Osteoblast (primary cell): ENCODE measurements at places on chromosomes 13 and 19. TPM values are rescaled to one million over a fixed set of nuclear protein-coding genes. Genes with fewer than 3 reads are reported as not detected.

Gene ZNF726
- 1.8 and 2.1 TPM in 2 replicates for total RNA-seq

Gene MISP3
- total RNA-seq, result 0.59 and 1.1 TPM in 2 replicates

Gene NANOS2
- not detected in 2 replicates for total RNA-seq

Gene NCAN
- under 0.01 TPM in 1 of 2 replicates, not detected in the other for total RNA-seq

Gene VPS36
- total RNA-seq, result 35.8 and 40.7 TPM in 2 replicates

Gene GJA3
- under 0.01 TPM in 2 replicates for total RNA-seq

- peak; percentile 97 for DNase-seq
- H3K4me3 ChIP-seq, result peak overlapping the region; percentile 73
- H3K4me1 ChIP-seq, result peaks cover 11% of the 10 kb centered on the region
- H3K27ac ChIP-seq, result peak overlapping the region; percentile 81
- H3K27me3 ChIP-seq, result no peaks in the 10 kb centered on the region
- peaks cover 75% of the 10 kb centered on the region for H3K36me3 ChIP-seq
These were observed 545 bp downstream of the RAD23A start for GRCh38 chr19:12946092-12946721.

- H3K36me3 ChIP-seq, result no peaks in the 10 kb centered on the region
- no peak overlapping the region for H3K4me3 ChIP-seq
- H3K27me3 ChIP-seq, result no peaks in the 10 kb centered on the region
- H3K4me1 ChIP-seq, result no peaks in the 10 kb centered on the region
These were observed 31.5 kb upstream of the PABPC3 start for GRCh38 chr13:25064396-25064795.

GRCh38 chr13:111158136-111158805 is 43.2 kb downstream of the ARHGEF7 start:
- H3K36me3 ChIP-seq, result peaks cover 21% of the 10 kb centered on the region
- H3K27ac ChIP-seq, result no peak overlapping the region
- DNase-seq, result no peak
- no peak overlapping the region for H3K4me3 ChIP-seq
- H3K27me3 ChIP-seq, result no peaks in the 10 kb centered on the region
- H3K4me1 ChIP-seq, result peaks cover 11% of the 10 kb centered on the region

DNA sequence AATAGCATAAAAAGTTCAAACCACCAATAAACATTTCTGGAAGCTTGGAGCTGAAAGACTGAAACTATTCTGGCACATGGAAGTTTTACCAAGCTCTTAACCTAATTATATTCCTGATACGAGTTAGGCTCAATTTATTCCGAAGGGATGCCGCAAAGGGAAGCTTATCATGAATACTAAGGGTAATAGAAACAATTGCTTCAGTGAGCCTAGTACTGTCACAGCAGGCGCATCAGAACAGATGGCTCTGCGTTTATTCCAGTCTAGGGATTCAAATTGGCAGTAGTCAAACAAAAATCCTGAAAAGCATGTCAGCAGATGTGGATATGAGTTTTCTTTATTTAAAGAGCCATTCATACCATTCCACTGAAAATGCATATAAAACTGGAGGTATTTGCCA is 779.5 kb downstream of the GPC5 start:
- H3K4me1 ChIP-seq, result no peaks in the 10 kb centered on the region
- no peak overlapping the region for H3K27ac ChIP-seq
- H3K27me3 ChIP-seq, result no peaks in the 10 kb centered on the region
- no peak overlapping the region for H3K4me3 ChIP-seq

GRCh38 chr13:35477386-35477946 is 977 bp upstream of the MAB21L1 start:
- H3K4me3 ChIP-seq, result no peak overlapping the region
- peaks cover 7% of the 10 kb centered on the region for H3K27me3 ChIP-seq
- H3K27ac ChIP-seq, result no peak overlapping the region
- H3K36me3 ChIP-seq, result no peaks in the 10 kb centered on the region
- peak; percentile 46 for DNase-seq

DNA sequence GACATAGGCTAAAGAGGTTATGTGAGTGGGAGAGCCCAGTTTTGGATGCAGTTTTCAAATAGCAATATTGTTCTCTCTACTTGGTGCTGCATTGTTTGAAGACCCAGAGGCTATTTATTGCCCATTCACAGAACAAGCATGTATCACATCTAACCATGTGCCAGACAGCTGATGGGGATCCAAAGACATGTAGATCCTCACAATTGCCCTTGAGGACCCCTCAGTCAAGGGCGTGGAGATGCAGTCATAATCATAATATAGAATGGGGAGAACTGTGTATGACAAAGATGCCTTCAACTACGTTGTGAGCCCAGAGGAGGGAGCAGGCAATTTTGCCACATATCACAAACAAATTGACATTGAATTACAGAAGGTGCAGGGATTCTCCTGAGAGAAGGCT is 70.5 kb downstream of the NHLRC3 start:
- no peak for DNase-seq
- no peaks in the 10 kb centered on the region for H3K4me1 ChIP-seq
- H3K4me3 ChIP-seq, result no peak overlapping the region
- no peak overlapping the region for H3K27ac ChIP-seq

GRCh38 chr13:44305917-44306370 is 67.7 kb upstream of the SERP2 start:
- H3K4me3 ChIP-seq, result peak overlapping the region; percentile 28

DNA sequence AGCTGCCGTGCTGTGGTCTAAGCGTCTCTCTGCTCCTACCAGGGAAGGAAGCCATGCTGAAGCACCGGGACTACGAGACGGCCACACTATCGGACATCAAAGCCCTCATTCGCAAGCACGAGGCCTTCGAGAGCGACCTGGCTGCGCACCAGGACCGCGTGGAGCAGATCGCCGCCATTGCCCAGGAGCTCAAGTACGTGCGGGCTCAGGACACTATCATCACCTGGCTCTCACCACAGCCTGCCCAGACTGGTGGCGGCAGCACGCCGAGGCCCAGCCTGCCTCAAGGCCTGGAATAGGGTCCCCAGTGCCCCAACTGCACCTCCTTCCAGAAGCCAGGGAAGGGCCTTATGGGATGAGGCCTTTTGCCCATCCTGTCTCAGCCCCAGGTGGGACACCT is 22.8 kb downstream of the CAPN12 start:
- H3K4me1 ChIP-seq, result peaks cover 3% of the 10 kb centered on the region
- peak overlapping the region; percentile 23 for H3K27ac ChIP-seq
- peaks cover 95% of the 10 kb centered on the region for H3K36me3 ChIP-seq
- DNase-seq, result no peak
- H3K4me3 ChIP-seq, result no peak overlapping the region
- no peaks in the 10 kb centered on the region for H3K27me3 ChIP-seq

DNA sequence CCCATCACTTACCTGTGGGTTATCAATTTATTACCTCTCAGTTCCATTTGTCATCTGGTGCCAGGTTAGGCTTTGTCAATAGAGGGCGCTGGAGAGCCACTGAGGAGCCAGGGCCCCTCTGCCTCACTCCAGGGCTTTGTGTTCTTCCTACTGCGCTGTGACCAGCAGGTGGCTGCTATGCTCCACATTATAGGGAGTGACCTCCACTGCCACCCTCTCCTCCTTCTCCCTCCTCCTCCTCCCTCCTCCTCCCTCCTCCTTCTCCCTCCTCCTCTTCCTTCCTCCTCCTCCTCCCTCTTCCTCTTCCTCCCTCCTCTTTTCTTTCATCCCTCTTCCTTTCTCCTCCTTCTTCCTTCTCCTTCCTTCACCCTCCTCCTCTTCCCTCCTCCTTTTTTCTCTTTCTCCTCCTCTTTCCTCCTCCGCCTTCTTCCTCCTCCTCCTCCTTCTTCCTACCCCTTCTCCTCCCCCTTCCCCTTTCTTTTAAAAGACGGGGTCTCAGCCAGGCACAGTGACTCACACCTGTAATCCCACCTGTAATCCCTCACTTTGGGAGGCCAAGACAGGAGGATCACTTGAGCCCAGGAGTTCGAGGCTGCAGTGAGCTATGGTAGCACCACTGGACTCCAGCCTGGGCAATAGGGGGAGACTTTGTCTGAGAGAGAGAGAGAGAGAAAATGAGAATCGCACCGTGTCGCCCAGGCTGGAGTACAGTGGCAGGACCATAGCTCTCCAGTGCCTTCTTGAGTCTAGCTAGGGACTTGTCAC is 10.3 kb upstream of the ZBTB32 start:
- no peaks in the 10 kb centered on the region for H3K27me3 ChIP-seq
- no peak overlapping the region for H3K4me3 ChIP-seq
- H3K36me3 ChIP-seq, result no peaks in the 10 kb centered on the region
- no peak overlapping the region for H3K27ac ChIP-seq
- DNase-seq, result peak; percentile 97

- H3K36me3 ChIP-seq, result no peaks in the 10 kb centered on the region
- DNase-seq, result no peak
- no peak overlapping the region for H3K4me3 ChIP-seq
- no peaks in the 10 kb centered on the region for H3K4me1 ChIP-seq
- H3K27ac ChIP-seq, result no peak overlapping the region
These were observed 185.8 kb downstream of the MZT1 start for GRCh38 chr13:72541674-72542073.

GRCh38 chr19:33245948-33246708 is 20.5 kb upstream of the SLC7A10 start:
- DNase-seq, result no peak
- no peaks in the 10 kb centered on the region for H3K27me3 ChIP-seq
- H3K4me1 ChIP-seq, result no peaks in the 10 kb centered on the region
- no peaks in the 10 kb centered on the region for H3K36me3 ChIP-seq
- H3K4me3 ChIP-seq, result no peak overlapping the region
- no peak overlapping the region for H3K27ac ChIP-seq

- H3K4me3 ChIP-seq, result no peak overlapping the region
- H3K27ac ChIP-seq, result no peak overlapping the region
- H3K27me3 ChIP-seq, result no peaks in the 10 kb centered on the region
- peak; percentile 58 for DNase-seq
- H3K36me3 ChIP-seq, result no peaks in the 10 kb centered on the region
- peaks cover 4% of the 10 kb centered on the region for H3K4me1 ChIP-seq
These were observed 12.3 kb upstream of the KATNAL1 start for GRCh38 chr13:30319655-30320054.

GRCh38 chr13:41006306-41006705 is 12.8 kb downstream of the ELF1 start:
- H3K27ac ChIP-seq, result no peak overlapping the region
- DNase-seq, result no peak
- no peak overlapping the region for H3K4me3 ChIP-seq

DNA sequence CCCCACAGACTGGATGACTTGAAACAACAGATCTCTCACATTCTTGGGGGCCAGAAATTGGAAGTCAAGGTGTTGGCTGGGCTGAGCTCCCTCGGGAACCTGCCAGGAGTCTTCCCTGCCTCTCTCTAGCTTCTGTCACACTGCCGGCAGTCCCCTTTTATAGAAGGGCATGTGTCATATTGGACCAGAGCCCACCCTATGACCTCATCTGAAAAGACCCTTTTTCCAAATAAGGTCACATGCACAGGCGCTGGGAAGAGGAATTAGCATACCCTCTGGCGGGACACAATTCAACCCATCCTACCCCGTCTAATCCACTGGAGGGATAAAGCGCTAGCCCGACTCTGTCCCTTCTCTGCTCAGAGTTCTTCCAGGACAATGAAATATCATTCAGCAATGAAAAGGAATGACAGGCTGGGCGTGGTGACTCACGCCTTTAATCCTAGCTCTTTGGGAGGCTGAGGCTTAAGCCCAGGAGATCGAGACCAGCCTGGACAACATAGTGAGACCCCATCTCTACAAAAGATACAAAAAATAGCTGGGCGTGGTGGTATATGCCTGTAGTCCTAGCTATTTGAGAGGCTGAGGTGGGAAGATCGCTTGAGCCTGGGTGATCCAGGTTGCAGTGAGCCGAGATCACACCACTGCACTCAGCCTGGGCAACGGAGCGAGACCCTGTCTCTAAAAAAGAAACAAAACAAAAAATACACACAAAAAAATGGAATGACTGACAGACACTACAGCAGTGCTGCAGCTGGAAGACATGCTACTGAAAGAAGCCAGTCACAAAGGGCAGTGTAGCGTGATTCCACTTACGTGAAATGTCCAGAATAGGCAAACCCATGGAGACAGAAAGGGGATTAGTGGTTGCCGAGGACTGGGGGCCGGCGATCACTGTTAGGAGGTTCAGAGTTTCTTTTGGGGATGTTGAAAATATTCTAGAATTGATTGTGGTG is 28.5 kb downstream of the MEIS3 start:
- H3K4me3 ChIP-seq, result no peak overlapping the region
- H3K36me3 ChIP-seq, result no peaks in the 10 kb centered on the region
- no peak for DNase-seq
- H3K27me3 ChIP-seq, result peaks cover 4% of the 10 kb centered on the region
- no peak overlapping the region for H3K27ac ChIP-seq

GRCh38 chr13:90868321-90868920 is 479.1 kb upstream of the MIR17HG start:
- no peak for DNase-seq
- H3K27ac ChIP-seq, result no peak overlapping the region
- no peaks in the 10 kb centered on the region for H3K4me1 ChIP-seq
- no peaks in the 10 kb centered on the region for H3K36me3 ChIP-seq
- H3K4me3 ChIP-seq, result no peak overlapping the region

GRCh38 chr13:31731921-31732320 is 7.4 kb upstream of the RXFP2 start:
- no peak overlapping the region for H3K27ac ChIP-seq
- H3K36me3 ChIP-seq, result no peaks in the 10 kb centered on the region
- no peak overlapping the region for H3K4me3 ChIP-seq
- DNase-seq, result no peak
- peaks cover 8% of the 10 kb centered on the region for H3K4me1 ChIP-seq

DNA sequence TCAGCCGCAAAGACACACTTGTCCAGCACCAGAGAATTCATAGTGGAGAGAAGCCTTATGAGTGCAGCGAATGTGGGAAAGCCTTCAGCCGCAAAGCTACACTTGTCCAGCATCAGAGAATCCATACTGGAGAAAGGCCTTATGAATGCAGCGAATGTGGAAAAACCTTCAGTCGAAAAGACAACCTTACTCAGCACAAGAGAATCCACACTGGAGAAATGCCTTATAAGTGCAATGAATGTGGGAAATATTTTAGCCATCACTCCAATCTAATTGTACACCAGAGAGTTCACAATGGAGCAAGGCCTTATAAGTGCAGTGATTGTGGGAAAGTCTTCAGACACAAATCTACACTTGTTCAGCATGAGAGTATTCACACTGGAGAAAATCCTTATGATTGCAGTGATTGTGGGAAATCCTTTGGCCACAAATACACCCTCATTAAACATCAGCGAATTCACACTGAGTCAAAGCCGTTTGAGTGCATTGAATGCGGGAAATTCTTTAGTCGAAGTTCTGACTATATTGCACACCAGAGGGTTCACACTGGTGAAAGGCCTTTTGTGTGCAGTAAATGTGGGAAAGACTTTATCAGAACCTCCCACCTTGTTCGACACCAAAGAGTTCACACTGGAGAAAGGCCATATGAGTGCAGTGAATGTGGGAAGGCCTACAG is 6.8 kb downstream of the ZNF134 start:
- peaks cover 75% of the 10 kb centered on the region for H3K36me3 ChIP-seq
- no peaks in the 10 kb centered on the region for H3K4me1 ChIP-seq
- no peak for DNase-seq
- no peak overlapping the region for H3K4me3 ChIP-seq
- H3K27me3 ChIP-seq, result no peaks in the 10 kb centered on the region
- no peak overlapping the region for H3K27ac ChIP-seq

DNA sequence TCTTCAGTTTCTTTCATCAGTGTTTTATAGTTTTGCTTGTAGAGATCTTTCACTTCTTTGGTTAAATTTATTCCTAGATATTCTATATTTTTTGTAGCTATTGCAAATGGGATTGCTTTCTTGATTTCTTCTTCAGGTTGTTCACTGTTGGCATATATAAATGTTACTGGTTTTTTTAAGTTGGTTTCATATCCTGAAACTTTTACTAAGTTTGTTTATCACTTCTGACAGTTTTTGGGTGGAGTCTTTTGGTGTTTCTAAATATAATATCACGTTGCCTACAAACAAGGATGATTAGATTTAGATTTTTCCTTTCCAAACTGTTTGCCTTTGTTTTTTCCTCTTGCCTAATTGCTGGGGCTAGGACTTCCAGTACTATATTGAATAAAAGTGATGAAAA is 109.7 kb downstream of the PAN3 start:
- H3K27ac ChIP-seq, result no peak overlapping the region
- no peaks in the 10 kb centered on the region for H3K36me3 ChIP-seq
- no peak for DNase-seq
- no peaks in the 10 kb centered on the region for H3K4me1 ChIP-seq
